ENCODE measurements at places on chromosomes 2 and 18.

DNA sequence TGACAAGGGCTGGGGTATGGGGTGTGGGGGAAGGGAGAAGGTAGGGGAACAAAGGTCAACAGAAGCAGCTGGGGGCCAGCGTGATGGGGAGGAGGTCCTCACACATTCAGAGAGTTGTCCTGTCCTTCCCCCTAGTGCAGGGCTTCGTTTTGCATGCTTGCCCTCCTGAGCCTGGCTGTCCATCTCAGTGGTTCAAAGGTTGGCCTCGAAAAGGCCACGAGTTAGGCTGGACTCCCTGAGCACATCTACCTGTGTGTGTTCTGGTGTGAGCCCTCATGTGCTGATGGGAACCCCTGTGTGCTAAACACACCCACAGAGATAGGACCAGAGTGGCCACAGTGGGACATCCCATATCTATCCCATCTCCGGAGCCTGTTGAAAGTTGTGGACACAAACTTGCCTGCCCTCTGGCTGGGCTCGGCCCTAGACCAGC, 51.9 kb downstream of the EPAS1 start:
- no peak for DNase-seq

DNA sequence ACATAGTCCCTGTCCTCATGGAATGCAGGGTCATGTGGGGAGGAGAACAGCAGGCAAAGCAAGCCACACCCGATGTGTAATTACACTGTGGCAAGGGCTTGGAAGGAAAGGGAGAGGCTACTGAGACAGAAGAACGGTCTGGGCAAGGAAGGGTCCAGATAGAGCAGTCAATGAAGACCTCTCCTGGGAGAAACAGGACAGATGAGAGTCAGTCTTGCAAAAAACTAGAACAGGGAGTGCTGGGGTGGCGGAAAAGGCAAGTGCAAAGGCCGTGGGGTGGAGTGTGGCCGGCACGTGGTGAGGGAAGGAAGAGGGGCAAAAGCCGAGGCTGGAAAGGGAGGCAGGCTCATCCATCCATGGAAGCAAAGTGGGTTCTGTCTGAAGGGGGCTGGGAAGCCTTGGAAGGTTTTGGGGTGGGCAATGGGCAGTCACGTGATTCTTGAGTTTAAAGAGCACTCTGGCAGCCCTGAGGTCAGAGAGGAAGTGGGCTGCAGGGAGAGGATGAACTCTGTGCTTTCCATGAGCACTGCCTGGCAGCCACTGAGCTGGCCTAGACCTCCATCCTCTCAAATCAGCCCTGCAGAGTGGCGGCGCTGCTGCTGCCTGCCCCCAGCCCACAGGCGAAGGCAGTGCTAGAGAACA, 182.2 kb downstream of the INHBB start:
- DNase-seq, result no peak

DNA sequence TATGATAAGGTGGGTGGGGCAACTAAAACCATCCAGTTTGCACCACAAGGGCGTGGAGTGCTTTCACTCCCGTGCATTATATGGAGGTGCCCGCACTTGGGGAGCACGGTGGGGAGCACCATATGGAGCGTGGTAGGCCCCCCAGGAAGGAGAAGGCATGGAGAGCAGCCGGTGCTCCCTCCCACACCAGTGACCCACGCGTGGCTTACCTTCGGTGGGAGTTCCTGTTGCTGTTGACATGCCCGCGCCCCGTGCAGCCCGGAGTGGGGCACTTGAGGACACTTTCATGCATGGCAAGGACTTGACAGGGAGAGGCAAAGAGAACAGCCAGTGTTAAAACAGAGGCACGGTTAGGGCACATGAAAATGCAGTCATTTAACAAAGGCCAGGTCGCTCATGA, 167.5 kb upstream of the PXDN start:
- DNase-seq, result no peak

- no peak for DNase-seq
Observed at GRCh38 chr2:17104454-17104853, 413.8 kb downstream of the RAD51AP2 start.

DNA sequence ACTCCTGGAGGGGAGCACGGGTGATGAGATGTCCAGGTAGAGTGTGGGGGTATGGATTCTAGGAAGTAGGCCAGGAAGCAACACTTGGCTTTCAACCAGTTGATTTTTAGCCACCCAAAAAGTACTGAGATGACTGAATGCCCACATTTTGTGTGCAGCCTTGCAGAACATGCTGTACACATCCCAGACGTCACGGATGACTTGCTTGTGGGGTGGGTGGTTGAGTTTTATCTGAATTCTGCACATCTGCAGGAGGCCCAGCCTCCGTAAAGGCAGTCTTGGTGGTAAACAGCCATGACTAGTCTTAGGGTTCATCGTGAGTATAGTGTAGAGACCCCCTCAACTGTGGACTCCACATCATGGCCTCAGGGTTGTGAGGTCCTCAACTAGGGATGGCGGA, 53.3 kb upstream of the CCDC195 start:
- no peak for DNase-seq

GRCh38 chr18:63427558-63427957, 5.3 kb upstream of the VPS4B start:
- DNase-seq, result no peak

GRCh38 chr2:137644731-137645130, 319.5 kb upstream of the HNMT start:
- no peak for DNase-seq

GRCh38 chr2:95328358-95329125, 31.4 kb downstream of the KCNIP3 start:
- no peak for DNase-seq

GRCh38 chr2:105490204-105490603, 91.4 kb upstream of the FHL2 start:
- DNase-seq, result no peak

DNA sequence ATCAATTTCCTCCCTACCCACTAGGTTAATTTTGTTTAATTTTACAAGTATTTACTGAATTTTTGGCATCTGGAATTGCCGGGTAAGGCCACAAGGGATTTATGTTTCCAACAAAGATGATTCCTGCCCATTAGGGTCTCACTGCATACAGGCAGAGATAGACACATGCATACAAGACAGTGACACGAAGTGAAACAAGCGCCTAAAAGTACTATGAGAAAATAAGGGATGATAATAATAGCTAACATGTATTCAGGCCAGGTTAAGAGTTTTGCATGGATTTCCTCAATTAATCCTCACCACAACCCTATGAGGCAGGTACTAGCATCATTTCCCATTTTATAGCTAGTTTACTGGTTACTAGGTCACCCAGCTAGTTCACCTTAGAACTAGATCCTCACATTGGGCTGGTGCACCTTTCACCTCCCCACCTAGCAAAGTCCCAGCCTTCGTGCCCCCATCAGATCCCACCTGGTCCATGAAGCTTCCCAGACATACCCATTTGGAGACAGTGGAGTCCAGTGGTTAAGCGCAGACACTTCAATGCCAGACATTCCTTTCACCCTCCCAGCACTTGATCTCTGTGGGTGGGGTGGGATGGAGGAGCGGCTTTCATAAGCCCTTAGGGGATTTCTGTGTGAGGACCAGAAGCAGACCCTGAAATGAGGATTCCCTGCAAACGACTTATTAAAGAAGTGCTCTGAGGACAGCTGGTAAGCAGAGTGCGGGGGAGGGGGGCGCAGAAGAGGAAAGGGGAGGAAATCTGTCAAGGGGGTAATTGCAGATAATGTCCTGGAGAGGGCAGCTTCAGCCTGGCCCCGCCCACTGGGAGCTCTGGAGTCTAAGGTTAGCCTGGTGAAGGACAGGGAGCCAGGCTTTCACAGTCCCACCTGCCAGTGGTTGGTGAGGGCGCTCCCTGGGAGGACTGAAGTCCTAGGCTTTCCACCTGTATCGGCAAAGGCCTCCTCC, 5.8 kb upstream of the DGUOK start:
- DNase-seq, result peak; percentile 26

GRCh38 chr2:163711258-163711657, 24.6 kb downstream of the FIGN start:
- DNase-seq, result peak; percentile 79

- no peak for DNase-seq
Observed at GRCh38 chr2:65397122-65397521, 35.3 kb downstream of the SPRED2 start.

DNA sequence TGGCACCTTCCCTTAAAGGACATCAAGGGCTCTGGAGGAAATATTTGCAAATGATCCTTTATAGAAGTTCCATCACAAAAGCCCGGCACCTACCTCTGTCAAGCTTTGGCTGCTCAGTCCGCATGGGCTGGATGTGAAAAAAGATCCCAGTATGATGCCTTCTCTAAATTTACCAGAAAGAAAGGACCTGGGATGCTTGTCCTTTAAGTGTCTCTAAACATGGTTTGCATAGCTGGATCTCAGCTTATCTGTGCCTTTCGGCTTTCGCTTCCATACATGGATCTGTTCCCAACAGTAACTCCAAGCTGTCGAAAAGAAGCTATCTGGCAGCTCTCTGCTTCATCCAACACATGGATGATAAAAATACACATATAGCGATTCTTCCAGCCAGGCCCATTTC, 60.4 kb upstream of the SLC8A1 start:
- no peak for DNase-seq

GRCh38 chr18:58813561-58814225, 51.0 kb upstream of the ZNF532 start:
- no peak for DNase-seq

- no peak for DNase-seq
Observed at GRCh38 chr2:193561054-193561453, 1366.3 kb upstream of the TMEFF2 start.
